ENCODE measurements at places on chromosomes 11 and 22.

- no peak for DNase-seq
Measured at GRCh38 chr11:100831929-100832494, 144.9 kb downstream of the ARHGAP42 start.

DNA sequence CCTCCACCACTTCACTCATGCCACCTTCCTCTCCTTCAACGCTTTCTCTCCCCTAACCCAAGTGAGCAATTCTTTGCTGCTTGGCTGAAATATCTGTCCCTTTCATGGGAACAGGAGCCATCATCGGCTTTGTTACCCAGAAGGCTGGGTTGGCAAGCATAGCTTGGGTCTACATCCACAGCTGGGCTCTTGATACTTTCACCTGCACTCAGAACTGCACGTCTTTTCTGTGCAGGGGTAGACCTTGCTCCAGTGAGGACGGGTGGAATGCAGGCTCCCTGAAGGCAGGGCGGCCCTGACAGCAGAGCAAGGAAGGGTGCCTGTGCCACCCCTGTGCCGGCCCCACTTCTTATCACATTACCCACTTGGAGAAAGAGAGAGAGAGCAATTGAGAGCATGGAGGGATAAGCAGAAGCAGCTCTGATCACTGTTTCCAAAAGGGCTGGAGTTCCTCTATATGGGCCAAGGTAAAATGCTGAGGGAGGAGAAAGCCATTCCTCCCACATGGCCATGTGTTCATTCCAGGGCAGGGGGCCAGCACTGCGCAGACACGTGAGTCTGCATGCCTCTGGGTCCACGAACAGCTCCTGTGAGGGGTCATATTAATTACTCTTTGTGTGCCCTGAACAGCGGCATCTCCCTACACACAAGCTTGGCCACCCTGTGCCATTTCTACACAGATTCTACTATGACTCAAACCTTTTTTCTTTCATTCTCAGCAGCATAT is 181.8 kb downstream of the BUD13 start:
- no peak for DNase-seq

GRCh38 chr11:71214553-71215424 is 37.6 kb downstream of the SHANK2 start:
- no peak for DNase-seq

- DNase-seq = no peak
Measured at GRCh38 chr11:25633230-25633629, 698.7 kb upstream of the ANO3 start.

DNA sequence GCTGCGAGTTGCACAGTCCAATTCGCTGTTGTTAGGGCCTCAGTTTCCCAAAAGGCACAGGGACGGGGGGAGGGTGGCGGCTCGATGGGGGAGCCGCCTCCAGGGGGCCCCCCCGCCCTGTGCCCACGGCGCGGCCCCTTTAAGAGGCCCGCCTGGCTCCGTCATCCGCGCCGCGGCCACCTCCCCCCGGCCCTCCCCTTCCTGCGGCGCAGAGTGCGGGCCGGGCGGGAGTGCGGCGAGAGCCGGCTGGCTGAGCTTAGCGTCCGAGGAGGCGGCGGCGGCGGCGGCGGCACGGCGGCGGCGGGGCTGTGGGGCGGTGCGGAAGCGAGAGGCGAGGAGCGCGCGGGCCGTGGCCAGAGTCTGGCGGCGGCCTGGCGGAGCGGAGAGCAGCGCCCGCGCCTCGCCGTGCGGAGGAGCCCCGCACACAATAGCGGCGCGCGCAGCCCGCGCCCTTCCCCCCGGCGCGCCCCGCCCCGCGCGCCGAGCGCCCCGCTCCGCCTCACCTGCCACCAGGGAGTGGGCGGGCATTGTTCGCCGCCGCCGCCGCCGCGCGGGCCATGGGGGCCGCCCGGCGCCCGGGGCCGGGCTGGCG is at the start of gene BCR:
Gene BCR (plus strand): TSS at position 209 of the 592 bp plus-strand sequence. CDS start 452 bp downstream, outside the sequence.
- DNase-seq = no peak

DNA sequence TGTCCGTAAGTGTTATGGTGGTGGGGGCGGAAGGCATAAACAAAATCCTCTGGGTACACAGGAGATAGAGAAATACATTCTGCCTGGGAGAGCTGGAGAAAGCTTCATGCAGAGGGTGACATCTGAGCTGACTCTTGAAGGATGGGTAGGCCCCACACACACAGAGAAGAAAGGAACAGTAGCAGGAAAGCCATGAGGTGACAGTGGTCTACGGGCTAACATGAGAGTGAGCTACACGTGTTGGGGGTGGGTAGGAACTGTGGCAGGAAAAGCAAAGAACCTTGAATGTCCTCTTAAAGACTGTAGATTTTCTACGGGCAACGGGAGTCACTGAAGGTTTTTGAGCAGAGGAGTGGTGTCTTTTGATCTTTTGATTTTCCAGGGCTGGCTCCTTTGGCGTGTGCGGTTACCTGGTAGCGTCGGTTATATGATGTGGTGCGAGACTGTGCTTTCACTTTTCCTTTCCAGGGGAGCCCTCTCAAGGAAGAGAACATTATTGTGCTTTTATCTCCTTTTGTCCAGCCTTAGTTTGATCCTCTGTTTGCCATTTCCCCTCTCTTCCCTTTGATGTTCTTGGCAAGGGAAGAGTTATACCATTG is 39.7 kb downstream of the ADAMTS8 start:
- DNase-seq = no peak

GRCh38 chr11:31199378-31199777 is 170.2 kb downstream of the DCDC1 start:
- peak; percentile 50 for DNase-seq

DNA sequence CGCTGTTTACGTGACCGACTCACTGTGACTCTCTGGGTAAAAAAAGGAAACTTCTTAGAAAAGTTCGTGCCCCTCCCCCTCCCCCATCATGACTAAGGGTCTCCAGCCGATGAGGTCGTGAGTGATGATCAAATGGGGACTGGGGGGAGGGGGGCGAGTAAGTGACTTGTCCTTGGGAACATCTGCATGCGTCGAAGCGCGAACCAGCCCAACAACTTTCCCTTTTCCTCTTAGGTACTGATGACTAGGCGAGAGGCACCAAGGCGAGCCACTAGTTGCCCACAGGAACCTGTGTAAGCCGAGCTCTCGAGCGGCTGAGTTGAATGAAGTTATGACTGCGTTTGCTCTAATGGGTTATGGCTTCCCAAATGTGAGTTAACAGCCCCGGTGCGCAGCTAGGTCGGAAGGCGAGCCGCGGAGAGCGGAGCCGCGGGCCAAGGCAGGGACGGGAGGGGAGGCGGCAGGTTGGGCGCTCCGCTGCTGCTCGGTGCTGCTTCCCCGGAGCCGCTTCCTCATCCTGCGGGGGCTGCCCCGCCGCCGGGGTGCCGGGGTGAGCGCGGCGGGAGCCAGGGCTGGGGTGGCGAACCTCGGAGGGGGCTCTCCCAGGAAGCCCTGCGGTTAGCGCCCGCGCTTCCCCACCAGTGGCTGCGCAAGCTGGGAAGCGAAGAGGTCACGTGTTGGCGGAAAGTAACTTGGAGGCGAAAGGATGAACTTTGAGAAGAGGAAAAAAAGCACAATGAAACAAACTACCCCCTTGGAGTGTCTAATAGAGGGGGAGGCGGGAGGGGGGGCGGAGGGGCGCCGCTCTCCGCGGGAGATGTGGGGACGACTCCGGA is 22.1 kb upstream of the BDNF start:
- DNase-seq = peak; percentile 36

- DNase-seq = no peak
Measured at GRCh38 chr11:14520747-14521151, 563 bp upstream of the PSMA1 start.

GRCh38 chr11:70644343-70645060 is 246.2 kb downstream of the CTTN start:
- no peak for DNase-seq

DNA sequence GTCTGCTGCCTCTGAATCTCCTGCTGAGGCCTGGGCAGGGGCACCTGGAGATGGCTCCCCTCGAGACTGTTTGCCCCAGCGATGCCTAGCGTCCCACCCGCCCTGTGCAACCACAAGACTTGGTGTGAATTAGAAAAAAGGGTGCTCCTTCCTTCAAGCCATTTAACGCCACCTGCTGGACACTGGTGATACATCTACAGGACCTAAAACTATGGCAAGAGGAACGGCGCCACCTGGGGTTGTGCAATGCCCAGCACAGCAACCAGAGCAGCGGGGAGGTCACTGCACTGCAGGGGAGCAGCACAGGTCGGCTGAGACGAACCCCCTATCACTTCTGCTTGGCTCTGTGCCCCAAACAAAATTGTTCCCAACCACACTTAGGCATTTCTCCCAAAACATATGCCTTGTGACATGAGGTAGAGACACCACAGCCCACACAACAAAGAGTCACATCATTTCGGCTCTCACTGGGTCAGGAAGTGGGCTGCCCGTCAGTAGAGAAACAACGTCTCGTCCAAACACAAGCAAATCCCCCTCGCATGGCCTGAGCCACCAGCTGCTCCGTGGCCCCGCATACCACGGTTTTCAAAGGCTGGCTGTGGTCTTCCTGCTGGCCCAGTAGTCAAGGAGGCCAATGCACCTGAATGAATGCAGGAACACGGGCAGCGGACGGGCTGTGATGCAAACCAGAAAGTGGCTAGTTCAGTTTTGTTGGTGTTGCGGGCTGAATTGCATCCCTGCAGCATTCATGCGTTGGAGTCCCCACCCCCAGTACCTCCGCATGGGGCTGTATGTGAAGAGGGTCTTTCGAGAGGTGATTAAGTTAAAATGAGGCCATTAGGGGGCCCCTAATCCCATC is 171.9 kb downstream of the SHANK2 start:
- DNase-seq = peak; percentile 70

DNA sequence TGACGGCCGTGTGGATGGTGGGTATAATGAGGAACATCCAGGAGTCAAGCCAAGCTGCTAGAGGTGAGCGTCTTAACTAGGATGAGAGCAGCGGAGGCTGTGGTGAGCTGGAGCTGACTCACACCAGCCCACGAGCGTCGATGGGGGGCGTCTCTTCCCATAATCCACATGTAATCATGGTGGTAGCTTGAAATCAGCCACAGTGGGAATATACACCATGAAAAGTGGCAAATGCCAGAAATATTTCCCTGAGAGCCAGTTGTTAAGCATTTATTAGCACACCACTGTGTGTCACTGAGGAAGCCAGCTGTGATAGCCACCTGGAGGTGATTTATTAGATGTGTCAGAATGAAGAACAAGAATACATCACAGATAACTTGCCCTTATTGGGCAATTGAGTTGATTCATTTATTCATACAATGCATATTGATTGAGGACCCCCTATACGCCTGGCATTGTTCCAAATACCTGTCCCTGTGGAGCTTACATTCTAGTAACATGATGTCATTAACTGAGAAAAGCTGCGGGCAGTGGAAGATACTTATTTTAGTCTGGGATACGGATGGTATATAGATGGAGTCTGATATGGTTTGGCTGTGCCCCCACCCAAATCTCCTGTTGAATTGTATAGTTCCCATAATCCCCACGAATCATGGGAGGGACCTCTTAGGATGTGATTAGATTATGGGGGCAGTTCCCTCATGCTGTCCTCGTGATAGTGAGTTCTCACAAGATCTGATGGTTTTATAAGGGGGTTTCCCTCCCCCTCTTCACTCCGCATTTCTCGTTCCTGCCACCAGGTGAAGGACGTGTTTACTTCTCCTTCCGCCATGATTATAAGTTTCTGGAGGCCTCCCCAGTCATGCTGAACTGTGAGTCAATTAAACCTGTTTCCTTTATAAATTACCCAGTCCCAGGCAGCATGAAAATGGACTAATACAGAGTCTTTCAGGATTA is 473.4 kb downstream of the METTL15 start:
- DNase-seq = peak; percentile 13

DNA sequence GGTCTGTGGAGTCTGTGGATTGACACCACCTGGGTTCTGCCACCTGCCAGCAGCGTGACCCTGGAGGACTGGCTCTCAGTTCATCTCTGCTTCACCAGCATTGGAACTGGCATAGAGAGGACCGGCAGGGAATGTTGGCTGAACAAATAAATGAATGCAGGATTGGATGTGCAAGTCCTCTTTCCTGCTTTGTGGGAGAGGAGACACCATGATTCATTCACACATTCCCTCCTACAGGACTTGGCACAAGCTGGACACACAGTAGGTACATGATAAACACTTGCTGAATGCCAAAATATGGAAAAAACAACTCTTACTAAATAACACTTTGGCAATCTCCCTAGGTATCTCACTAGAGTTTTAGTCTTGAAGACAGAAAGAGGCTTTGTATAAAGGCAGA is 116.6 kb upstream of the NARS2 start:
- no peak for DNase-seq

DNA sequence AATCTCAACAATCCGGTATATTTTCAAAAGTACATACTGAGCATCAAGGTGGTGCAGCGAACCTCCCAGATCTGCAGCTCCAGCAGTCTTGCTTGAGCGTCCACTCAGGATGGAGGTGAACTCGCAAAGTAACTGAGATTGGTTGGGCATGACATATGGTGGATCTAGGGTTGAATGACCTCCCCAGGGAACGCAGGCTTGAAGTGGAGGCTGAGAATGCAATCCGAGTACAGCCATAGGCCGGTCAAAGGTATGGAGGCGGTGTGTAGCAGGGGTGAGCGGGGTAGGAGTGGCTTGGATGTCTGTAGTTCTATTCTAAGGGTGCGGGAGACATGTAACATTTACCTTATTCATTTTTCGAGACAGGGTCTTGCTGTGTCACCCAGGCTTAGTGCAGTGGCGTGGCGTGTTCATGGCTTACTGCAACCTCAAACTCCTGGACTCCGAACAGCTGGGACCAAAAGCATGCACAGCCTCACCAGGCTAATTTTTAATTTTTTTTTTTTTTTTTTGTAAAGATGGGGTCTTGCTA is 631 bp upstream of the C22orf39 start:
- peak; percentile 58 for DNase-seq

GRCh38 chr11:100942016-100942415 is 187.6 kb downstream of the PGR start:
- DNase-seq = no peak

GRCh38 chr22:35315141-35315854 is 15.6 kb downstream of the TOM1 start:
- no peak for DNase-seq

GRCh38 chr11:27218421-27219038 is 144.5 kb downstream of the CCDC34 start:
- DNase-seq = peak; percentile 62

DNA sequence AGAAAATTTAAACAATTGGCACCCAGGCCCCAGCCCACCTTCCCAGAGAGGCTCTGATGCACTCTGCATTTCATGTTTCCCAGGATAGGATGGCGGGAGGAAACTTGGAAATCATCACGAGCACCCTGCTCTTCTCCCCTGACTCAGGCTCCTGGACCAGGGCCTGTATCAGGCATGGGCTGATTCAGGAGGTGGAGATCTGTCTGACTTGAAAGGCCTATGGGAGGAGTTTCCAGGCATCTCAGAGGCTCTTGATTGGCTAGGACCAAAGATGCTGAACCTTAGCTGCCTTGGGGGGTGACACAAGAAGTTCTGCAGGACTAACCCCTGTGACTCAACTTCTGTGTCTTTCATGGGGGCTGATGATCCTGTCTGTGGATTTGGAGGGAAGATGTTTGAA is 106.2 kb downstream of the PKNOX2 start:
- DNase-seq = no peak

- DNase-seq = no peak
Measured at GRCh38 chr11:17873586-17873985, 139.0 kb downstream of the KCNC1 start.

All from renal cortical epithelial cell (primary cell).